ENCODE measurements at places on chromosomes 12 and 14.

DNA sequence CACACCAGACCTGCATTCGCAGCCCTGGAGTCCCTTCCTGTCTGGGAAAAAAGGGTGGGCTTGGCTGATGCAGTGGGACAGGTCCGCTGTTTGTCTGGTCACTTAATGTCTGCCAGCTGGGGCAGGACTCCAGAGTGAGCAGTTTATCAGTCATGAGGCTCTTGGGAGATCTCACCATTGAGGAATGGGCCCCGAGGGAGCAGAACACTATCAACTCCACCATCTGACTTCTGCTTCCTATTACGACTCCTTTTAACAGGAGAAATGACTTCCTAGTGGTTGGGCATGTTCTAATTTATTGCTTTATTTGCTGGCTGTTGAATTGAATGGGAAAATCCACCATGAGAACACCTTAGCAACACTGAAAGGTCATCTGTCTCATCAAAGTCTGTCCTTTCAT, 182.5 kb upstream of the RASSF8 start:
- no peak for DNase-seq

DNA sequence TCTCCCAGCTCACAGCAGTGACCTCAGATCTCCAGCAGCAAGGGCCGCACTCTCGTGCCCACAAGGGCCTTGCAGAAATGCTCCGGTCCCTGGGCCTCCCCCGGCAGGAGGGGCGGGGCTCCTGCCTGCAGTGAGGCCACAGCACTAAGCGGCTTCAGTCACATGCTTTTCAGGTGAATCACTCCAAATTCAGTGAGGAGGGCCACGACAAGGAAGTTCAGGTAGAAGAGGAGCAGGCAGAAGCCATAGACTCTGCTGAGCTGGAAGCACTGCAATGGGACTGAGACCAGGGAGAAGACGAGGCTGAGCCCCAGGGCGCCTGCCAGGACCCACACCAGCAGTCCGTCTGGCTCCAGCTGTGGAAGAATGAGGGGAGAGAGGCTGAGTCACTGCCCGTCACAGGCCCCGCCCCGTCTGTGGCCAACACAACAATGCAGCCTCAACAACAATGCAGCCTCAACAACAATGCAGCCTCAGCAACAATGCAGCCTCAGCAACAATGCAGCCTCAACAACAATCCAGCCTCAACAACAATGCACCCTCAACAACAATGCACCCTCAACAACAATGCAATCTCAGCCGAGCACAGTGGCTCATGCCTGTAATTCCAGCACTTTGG, 35.2 kb downstream of the SLC8B1 start:
- peak; percentile 28 for DNase-seq

DNA sequence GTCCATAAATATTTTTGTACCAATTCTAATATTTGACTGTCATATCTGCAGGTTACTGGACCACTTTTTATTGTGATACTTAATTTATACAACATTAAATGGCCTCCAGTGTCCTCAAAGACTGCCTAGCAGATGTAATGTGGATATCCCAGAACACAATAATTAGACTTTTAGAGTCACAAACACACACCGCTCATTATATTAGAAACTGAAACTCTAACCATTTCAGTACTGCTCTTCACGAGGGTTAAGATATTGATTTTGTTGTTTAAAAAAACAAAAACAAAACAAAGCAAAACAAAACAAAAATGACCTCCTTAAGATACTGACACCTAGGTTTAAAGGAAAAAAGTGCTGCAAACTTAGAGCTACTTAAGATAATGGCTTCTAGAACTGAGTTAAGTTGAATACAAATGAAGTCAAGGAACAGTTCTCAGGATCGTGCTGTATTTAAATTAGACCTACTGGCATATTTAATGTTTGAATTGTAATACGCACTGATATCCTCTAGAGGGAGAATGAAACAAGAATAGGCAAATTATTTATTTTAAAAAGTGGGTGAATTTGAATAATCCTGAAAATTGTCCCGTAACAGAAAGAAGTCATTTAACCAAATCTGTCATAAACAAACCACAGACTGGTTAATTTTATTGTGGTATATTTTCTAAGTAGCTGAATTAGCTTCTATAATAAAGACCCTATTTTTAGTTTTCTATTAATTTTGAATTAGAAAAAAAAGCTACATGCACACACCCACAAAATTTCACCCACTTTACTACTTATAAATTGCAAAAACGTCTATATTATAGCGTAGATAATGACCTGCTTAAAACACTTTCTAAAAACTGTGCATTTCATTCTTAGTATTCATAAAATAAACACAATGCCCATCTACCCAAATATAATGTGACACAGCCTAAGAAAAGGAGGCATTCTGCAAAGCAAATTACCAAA, 395.2 kb upstream of the DCN start:
- no peak for DNase-seq

DNA sequence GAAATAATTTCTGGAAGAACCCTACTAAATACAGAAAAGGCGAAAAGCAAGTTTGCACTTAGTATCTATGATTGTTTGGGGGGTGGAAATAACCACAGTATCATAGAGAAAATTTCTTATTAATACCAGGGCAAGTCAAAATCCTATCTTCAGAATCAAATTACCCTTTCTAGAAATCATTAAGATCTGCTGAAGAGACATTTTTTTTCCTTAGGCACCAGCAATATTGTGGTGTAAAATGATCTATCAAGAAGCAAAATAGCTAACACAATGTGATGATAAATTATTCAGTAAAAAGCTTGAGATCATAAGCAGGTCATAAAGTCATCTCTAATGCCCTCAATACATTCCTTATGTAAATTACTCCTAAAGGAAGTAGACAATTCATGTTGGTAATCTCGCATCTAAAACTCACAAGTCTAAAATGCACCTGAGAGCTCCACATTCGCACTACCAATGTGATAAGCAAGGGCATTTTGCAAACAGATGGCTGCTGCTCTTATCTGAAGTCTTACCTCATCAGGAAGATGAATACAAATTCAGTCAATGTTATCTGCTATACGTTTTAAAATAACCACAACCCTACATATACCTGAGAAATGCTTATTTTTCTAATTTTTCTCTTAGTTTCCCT, 14.6 kb downstream of the HEATR5A start:
- DNase-seq: no peak

DNA sequence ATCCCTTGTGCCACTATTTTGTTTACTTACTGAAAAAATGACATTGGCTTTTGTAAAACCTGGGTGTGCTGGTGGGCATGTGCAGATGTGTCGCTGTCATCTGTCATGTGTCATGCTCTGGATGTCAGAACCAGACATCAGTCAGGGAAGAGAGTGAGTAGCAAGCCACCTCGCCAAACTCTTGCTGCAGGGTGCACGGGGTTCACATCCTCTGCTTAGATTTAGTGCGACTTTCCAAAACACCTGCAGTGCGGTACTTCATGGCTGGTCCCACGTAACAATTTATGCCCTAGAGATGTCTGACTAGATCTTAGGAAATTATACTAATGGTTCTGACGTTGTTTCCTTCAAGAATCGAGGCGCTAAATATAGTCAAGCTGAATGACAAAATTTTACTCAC, 106.7 kb downstream of the CRADD start:
- no peak for DNase-seq

DNA sequence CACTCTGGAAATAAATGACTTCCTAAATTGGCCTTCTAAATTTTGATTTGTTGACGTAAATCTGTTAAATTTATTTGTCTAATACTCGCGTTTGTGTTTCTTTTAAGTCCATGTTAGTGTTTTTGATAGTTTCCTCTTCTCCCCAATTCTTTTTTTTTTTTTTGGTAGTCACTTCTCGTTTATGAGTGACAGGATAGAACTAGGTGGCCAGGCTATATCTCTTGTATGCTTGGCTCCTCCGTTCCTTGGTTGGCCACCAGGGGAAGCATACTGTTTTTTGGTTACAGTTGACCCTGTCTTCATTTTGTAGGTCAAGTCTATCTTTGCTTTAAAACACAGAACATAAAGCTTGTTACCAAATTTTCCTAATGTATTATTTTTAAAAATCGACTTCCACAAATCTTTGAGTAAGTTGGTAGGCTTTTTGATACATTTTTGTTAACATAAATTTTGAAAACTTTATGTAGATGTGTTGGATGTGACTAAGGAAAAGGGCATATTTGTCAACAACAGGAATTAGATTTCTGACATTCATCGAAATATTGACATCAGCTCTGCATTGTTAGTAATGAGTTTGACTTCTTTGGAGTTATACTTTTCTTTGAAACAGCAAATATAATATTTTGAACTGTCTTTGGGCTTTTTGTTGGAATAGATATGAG, 2.2 kb downstream of the RCOR1 start:
- peak; percentile 54 for DNase-seq

GRCh38 chr12:47110011-47110541, 30.3 kb upstream of the AMIGO2 start:
- no peak for DNase-seq

DNA sequence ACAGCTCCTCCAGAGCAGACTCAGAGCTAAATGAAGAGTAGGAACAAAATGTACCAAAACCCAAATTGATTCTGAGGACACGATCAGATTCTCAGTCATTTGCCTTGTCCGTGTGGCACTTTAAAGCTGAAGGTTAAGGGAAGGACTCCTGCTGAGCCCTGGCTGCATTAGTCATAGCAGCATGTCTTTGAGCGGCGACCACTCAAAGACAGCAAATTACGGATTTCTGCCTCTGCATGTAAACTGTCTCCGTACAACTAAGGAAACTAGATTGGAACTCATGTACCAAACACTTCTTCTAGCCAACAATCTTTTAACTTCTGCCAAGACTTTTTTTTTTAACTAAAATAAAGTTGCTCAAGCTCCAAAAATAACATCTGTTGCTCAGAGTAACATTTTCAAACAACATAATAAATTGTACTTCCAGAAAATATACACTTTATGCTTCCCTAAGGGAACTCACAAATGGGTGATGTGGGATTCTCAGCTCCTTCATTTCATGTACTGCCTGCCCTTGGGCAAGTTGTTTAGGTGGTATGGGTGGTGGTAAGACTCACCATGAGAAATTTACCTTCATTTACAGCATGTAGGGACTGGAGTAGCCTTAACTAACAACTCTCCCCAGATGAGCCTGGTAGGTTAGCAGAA, 56.1 kb downstream of the RERG start:
- no peak for DNase-seq

DNA sequence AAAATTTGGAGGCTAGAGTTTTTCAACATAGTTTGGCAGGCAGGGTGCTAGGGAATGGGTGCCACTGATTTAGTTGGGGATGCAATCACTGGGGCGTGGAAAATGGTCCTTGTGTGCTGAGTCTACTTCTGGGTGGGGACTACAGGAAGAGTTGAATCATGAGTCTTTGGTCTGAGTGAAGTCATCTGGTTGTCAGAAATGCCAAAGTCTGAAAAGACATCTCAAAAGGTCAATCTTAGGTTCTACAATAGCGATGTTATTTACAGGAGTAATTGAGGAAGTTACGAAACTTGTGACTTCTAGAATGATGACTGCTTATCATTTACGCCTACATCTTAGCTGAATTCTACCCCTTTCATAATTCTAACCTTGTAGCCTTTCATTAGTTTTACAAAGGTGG, 209.1 kb downstream of the NUBPL start:
- DNase-seq: no peak

DNA sequence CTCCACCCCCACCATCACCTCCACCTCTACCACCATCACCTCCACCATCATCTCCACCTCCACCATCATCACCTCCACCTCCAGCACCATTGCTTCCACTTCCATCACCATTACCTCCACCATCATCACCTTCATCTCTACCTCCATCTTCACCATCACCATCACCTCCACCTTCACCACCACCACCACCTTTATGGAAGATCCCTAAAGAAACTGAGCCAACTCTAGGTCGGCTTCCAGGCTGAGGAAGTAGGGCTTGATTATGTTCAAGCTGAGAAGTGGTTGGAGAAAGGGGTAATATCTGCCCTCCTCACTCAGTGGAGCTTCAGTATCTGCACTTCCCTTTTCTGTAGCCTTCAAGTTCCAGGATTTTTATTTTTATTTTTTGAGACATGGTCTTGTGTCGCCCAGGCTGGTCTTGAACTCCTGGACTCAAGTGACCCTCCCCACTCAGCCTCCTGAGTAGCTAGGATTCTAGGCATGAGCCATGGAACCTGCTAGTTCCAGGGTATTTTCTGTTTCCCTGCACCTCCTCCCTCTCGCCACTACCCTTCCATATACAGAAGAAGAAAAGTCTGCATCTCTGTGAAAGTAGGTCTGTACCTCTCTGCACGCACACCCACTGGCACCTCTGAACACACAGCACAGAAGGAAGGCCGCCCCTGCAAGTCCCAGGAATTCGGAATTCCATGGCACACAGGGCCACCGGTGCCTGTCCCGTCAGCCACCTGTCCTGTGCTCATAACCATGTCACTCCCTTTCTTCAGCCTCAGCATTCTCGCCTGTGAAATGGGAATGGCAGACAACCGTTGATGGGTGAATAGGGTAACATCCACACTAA, 5.9 kb downstream of the ZBTB42 start:
- DNase-seq: no peak

- DNase-seq: no peak
Observed at GRCh38 chr14:105927096-105928060, 401.0 kb downstream of the TMEM121 start.

DNA sequence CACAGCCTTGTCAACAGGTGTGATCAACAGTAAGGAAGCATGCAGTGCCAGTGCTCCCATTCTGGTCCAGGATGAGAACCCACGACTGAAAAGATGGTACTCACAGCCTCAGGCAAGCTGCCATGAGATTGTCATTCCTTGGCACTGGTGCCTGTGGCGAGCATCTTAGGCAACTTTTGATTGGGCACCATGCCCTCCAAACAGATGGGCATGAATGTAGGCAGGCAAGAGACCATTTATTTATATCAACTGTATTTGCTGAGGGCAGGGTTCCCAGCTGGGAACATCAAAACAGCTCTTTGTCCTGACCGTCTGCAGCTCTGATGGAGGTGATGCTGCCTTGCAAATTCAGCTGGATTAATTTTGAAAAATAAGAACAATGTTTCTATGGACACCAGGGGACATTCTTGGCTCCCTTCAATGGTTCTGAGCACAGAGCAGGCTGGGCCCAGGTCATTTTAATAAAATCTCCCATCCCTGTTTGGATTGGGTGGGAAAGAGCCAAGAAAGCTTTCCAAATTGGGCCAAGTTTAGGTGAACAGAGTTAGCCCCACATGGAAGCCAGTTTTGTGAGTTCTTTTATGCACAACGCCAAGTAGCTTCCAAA, 522.5 kb downstream of the RMST start:
- no peak for DNase-seq

DNA sequence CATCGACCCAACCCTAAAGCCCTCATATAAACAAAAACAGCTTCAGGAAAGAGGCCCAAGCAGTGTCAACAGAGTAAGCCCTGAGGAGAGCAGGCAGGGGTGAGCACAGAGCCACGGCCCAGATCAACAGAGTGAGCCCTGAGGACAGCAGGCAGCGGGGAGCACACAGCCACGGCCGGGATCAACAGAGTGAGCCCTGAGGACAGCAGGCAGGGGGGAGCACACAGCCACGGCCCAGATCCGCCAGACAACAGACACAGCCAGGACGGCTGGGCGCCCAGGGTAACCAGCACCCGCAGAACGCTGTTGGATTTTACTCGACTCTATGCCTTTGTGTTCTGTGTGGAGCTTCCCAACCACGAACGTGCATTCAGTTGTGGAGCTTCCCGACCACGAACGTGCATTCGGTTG, 15.0 kb downstream of the CCDC85C start:
- DNase-seq: no peak

GRCh38 chr12:39613525-39613924, 6.1 kb downstream of the ABCD2 start:
- DNase-seq: no peak
